ENCODE measurements at places on chromosomes 3 and 15.

DNA sequence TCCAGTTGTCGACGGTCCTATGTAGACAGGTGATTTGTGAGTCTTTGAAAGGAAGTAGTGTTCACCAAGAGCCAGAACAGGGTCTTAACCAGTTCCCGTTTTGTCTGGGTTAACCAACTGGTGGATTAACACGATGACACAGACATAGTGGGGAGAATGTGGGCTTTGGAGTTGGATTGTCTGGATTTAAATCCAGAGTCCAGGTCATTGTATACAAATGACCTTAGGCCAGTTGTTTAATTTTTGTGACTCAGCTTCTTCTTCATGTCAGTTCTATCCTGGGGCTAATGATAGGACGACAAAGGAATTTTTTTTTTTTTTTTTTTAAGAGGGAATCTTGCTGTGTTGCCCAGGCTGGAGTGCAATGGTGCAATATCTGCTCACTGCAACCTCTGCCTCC, 126.7 kb downstream of the LPP start:
- DNase-seq = no peak

- DNase-seq = no peak
Measured at GRCh38 chr15:72365844-72366243, 10.0 kb downstream of the HEXA start.

GRCh38 chr3:42228796-42229195, 37.2 kb downstream of the CCK start:
- no peak for DNase-seq

GRCh38 chr3:28504976-28505375, 156.4 kb upstream of the AZI2 start:
- DNase-seq = no peak

DNA sequence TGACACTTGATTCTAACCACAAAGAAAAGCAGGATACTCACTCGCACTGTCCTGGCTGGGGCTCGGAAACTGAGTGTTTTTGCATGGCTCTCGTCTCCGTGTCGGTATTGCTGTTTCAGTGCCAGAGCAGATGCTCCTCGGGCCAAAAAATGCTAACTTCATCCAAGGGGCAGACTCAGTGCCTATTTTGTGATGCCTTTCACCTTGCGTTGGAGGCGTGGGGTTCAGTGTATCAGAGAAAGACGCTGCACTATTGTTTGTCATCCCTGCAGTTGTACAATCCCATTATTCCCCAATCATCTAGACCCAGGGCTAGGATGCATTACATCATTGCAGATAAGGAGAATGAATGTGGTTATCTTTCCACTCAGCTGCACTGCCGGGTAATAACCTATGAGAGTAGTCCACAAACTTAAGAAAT, 1.4 kb downstream of the CACNA2D3 start:
- no peak for DNase-seq

- peak; percentile 73 for DNase-seq
Measured at GRCh38 chr3:124351430-124352148, 359.7 kb upstream of the ROPN1 start.

DNA sequence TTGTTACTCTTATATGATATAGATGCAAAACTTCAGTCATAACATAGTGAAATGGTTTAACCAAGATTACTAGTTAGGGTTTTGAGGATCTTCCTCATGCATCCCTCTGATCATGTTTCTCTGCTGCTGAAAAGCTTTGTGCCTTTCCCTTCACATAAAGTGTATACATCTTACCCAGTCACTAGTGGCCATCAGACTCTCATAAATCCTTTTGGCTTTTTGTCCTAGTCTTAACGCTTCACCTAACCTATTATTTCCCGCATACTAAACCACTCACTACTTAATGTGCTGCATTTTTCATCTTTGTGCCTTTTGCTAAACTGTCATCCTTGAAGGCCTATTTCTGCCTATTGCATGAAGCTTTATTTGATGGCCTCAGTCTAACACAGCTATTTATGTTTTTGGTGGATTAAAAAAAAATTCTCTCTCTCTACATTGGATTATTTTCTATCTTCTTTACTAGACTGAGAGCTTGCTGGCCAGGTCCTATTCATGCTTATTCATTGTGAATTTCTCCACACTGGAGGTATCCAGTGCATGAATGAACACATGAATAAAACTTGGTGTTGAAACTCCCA, 717.6 kb upstream of the GOLIM4 start:
- no peak for DNase-seq

GRCh38 chr3:85709346-85709892, 750.6 kb downstream of the CADM2 start:
- peak; percentile 74 for DNase-seq

DNA sequence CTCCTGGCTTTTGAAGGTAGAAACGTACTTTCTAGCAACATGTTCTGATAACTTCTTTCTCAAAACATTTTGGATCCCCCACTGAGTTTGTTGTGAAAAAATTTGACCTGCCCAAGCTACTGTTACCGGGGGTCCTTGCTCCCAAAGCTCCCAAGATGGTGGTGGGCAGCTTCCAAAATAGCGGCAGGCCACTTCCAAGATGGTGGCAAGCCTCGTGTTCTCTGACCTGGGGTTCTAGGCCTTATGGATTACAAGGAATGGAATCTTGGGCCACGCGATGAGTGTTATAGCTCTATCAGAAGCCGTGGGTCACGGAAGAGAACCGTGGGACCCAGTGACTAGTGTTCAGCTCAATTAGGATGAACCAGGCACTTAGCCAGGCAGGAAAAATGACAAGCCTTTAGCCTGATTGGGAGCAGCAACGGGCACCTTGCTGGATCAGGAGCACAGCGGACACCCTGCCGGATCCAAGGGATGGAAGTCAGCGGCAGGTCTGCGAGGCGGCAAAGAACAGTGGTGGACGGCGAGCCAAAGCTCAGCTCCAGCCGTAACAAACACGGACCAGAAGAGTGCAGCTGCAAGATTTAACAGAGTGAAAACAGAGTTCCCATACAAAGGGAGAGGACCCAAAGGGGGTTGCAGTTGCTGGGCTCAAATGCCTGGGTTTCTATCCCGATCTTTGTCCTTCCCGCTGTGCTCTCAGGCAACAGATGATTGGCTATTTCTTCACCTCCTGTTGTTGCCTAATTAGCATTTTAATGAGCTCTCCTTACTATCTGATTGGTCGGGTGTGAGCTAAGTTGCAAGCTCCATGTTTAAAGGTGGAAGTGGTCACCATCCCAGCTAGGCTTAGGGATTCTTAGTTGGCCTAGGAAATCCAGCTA, 133.3 kb downstream of the WDR72 start:
- no peak for DNase-seq

- no peak for DNase-seq
Measured at GRCh38 chr3:191263365-191263764, 64.3 kb downstream of the OSTN start.
